Retinal pigment epithelial cell (primary cell): ENCODE measurements at places on chromosomes 5 and 9.

GRCh38 chr9:93624977-93625376, 48.6 kb downstream of the PHF2 start:
- DNase-seq, result no peak

GRCh38 chr9:109027176-109027575, 13.9 kb upstream of the CTNNAL1 start:
- DNase-seq, result peak; percentile 40

DNA sequence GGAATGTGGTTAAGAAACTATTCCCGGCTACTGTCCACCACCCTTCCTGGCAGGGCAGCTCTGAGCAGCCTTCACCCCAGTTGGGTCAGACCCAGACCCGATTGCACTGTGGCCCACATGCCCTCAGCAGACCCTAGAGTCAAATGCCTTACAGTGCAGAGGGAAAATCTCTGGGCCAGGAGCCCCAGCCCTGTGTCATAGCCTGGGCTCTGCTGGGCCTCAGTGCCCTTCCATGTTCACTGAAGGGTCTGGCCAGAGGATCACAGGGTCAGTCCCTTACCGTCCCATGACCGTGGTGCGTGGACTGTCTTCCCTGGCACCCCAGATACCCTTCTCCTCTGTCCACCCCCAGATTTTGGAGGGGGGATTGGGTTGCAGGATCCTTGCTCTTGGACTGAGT, 73.5 kb upstream of the COL5A1 start:
- DNase-seq, result no peak

GRCh38 chr9:89611425-89611824, 6.6 kb downstream of the GADD45G start:
- no peak for DNase-seq

DNA sequence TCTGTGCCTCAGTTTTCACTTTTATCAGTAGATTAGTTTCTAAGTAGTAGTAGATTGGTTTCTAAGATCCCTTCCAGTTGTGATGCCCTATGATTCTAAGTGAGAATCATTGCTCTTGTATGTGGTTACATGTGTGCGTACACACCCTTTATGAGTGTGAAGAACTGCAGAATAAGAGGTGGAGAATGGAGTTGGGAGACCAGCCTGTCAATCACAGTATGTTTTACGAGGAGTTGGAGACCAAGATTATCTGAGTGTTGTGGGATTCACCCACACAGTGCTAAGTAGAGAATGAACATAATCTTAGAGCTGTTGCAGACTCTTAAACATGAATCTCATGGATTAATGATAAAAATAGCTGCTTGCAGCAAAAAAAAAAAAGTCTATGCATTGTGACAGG, 37.6 kb downstream of the KIF24 start:
- DNase-seq, result no peak

- no peak for DNase-seq
These were observed 271.4 kb downstream of the TLE1 start for GRCh38 chr9:81417941-81418340.

DNA sequence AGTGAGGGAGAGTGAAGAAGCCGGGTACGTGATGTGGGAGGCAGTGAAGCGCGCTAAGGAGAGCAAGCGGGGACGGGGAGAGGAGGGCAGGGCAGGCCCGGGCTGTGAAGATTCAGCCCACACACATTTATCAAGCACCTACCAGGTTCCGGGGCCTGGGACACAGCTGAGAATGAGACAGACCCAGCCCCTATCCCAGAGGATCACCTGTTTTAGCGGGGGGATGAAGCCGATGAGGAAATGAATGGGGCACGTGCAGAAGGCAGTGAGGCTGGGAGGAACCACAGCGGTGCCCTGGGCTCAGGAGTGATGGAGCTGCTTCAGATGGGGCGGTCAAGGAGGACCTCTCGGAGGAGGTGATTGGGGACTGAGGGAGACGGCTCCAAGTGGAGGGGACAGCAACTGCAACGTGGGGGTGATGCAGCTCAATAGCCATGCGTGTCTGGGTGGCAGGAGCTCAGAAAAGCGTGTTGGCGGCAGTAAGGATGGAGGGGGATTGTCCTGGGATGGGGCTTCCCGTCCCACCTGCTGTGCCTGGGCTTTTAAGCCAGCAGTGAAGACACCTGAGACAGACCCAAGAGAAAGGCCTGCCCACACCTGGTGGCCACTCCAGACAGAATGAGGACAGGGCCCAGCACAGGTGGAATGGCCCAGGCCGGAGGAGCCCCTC, 77.5 kb upstream of the UNC5A start:
- DNase-seq, result no peak
